Hematopoietic multipotent progenitor cell treated with erythropoietin and hydrocortisone succinate and interleukin-3 and kit ligand, for 15 days (in vitro differentiated cells): ENCODE measurements at places on chromosomes 3 and 15.

DNA sequence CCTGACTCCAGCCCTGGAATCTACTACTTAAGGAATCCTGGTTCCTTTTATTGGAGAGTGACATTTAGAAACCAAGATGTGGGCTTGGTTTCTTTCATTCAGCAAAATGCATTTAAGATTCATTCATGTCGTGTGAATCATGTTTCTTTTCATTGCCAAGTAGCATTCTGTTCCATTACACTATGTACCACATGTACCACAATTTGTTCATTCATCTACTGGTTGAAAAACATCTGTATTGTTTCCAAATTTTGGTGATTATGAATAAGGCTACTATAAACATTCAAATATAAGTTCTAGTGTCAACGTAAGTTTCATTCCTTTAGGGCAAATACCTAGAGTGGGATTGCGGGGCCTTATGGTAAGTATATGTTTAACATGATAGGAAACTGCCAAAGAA, 264.2 kb downstream of the VPS13C start:
- DNase-seq, result no peak

GRCh38 chr15:75653347-75653913, 5.7 kb downstream of the SNX33 start:
- DNase-seq, result no peak

- DNase-seq, result no peak
Measured at GRCh38 chr15:73744293-73744692, 8.9 kb downstream of the INSYN1 start.

- DNase-seq, result no peak
Measured at GRCh38 chr3:4935347-4935746, 43.9 kb upstream of the BHLHE40 start.

- DNase-seq, result peak; percentile 75
Measured at GRCh38 chr3:195863121-195864061, 45.0 kb downstream of the TNK2 start.

DNA sequence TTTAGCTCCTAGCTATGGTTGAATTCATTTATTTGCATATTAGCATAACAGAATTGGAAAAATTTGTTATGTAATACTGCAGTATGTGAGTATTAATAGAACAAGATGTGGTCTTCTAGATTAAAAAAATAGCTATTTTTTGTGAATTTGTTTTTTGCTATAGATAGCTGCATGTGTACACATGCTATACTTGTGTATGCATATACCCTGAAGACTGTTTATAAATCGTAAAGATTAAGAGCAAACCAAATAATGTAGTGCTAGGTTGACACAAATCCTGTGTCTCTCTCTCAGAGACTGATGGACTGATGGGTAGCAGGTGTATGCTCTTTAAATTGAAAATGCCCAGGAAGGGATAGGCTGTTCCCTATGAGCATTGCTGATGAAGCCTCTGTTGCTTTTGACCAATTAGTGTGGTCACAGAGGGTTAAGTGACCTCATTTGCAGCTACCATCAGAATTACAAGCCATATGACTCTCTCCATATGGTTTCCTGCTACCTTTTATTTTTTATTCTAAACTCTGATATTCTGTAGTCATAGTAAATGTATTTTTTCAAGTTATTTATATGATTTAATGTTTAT, 9.0 kb downstream of the PLCL2 start:
- no peak for DNase-seq

DNA sequence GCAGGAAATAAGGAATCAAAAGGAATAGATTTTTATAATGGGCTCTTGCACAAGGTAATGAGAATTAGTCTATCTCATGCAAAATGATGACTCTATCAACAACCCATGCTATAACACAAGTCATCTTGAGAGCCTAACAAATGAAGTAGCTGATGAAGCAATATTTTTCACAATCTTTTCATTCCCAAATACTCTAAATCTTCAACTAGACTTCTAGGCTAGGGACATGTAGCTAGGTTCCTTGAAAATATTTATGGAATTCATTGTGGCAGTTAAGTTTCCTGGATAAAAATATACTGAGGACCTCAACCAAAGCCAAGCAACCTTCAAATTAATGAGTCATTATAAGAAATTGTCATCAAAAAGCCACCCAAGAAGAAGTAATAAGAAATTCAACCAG, 55.4 kb downstream of the DCBLD2 start:
- DNase-seq, result no peak

GRCh38 chr3:119205209-119205608, 31.8 kb downstream of the UPK1B start:
- DNase-seq, result no peak

DNA sequence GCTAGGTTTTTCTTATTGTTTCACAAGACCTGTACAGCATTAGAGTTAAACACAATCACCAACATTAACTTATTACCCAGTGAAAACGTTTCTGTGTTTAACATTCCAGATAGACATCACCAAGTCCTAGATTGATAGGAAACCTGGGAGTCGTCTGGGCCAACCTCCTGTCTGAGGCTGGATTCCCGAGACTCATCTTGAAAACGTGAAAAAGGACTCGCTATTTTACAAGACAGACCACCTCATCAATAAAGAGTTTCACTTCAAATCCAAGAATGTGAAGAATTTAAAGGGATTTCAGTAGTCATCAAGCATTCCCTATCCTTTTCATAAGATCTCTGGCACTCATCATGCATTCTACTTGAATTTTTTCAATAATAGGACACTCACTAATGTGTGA, 626.6 kb downstream of the MCTP2 start:
- DNase-seq, result no peak

- no peak for DNase-seq
Measured at GRCh38 chr3:108067768-108068167, 23.1 kb downstream of the CD47 start.

DNA sequence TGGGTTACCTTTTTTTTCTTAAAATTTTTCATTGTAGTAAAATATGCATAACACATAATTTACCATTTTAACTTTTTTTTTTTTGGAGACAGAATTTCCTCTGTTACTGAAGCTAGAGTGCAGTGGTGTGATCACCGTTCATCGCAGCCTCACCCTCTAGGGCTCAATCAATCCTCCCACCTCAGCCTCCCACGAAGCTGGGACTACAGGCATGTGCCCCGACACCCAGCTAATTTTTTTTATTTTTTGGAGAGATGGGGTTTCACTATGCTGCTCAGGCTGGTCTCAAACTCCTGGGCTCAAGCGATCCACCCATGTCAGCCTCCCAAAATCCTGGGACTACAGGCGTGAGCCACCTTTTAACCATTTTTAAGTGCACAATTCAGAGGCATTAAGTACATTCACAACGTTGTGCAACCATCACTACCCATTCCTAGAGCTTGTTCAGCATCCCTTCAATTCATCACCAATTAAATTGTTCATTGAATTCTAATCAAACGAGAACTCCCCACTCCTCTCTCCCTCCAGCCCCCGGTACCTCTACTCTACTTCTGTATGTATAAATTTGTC, 44.6 kb downstream of the BHLHE40 start:
- no peak for DNase-seq

DNA sequence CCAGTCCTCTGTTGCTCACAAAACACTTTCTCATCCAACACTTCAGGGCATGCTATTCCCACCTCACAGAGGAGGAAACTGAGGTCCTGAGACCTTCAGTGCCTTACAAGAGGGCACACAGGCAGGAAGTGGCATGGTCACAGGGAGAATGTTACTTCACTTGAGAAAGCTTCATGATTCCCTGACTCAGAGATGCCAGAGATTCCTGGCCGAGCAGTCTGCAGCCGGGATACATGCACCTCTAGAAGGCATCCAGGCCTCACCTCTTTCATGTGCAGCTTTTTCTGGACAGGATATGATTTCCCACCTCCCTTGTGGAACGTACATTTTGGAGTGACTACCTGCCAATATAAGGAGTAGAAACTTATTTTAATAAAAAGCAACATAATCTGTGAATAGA, 2.8 kb upstream of the SST start:
- no peak for DNase-seq

DNA sequence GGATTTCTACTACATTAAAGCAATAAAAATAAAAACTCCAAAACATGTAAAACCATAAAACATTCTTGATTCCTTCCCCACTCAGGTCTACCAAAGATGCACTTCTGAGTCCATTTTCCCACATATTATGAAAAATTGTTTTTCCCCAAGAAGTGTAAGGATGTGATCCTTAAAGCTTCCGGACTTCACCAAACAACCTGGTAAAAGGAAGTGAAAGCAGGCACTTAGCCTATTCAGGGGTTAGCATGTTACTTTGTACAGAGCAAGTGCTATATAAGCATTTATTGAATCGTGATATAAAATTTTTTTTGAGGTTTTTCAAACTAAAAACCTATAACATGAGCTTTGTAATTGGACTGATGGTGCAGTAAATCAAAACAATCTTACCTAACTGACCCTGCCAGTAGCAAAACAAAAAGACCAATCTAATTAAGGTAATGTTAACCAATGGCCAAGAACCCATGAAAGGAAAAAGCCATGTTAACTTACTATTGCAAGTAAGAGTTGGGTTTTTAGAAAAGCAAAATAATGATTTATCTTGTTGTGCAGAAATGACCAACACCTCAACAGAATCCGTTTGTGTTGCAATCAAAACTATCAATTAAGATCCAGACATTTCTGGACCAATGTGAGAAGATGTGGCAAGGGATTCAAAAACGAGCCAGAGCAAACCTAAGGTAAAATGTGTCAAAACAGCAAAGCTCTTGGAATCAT, 1.8 kb downstream of the SETD2 start:
- DNase-seq, result no peak
